ENCODE measurements at places on chromosomes 13 and 19.

DNA sequence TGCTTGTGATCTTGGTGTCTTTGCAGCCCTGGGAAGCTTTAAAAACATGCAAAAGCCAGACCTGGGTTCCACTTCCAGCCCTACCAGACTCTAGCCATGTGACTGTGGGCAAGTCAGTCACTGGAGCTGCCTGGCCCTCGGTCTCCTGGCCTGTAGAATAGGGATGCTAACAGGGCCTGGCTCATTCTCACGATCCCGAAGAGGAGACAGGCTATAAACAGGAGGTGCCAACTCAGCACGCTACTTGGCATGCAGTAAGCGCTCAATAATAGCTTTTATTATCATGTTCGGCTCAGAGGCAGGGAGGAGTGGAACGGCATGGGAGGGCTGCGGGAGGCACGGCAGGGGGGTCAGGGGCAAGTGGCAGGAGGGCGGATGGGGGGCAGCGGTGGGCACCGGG is 1.7 kb downstream of the CTXN1 start:
- DNase-seq: no peak

- DNase-seq: no peak
These were observed 7.8 kb downstream of the ANKLE1 start for GRCh38 chr19:17289489-17289888.

- no peak for DNase-seq
These were observed 978 bp downstream of the ERICH4 start for GRCh38 chr19:41443813-41444455.

- no peak for DNase-seq
These were observed 52.5 kb downstream of the FOXO1 start for GRCh38 chr13:40613914-40614313.

- no peak for DNase-seq
These were observed 4.9 kb downstream of the CCDC122 start for GRCh38 chr13:43874504-43875092.

- DNase-seq: no peak
These were observed 9.5 kb upstream of the ERVV-1 start for GRCh38 chr19:53004242-53004641.

DNA sequence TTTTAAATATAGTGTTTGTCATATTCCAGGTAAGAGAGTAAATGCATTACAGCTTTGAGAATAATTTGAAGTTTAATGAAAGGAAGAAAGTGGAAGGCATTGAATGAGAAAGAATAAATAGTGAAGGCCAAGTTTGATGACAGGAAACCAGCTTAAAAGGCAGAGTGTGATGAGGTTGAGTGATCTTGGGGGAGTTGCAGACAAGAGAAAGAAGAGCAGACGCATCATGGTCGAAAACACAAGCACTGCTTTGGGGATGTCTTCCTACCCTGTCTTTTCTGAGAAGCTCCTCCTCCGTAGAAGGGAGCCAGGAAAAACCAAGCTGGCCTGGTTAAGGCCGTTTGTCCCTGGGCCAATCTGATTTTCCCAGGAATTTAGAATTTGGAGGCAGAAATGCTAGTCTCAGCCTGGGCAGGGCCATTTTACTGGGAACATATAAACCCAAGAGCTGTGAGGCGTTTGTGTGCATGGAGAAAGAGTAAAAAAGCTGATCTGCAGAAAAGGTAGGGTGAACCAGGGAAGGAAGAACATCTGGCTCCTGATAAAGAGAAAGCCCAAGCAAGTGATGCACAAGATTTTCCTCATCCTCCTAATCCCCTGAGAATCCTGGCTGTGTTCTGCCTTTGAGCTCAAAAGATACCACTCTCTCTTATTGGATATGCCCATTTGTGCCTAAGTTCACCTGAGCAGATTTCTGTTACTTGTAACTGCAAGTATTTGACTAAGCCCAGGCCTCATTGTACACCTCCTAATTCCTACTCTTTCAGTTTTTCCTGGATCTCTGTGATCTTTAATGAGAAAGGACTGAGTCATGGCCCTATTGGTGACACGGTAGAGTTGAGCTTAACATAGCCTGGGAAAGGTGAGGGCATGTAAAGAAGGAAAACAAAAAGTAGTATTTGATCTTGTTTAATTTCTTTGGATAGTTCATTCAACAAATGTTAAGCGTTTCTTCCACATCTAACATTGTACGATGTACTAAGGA is 80.0 kb downstream of the WDFY2 start:
- no peak for DNase-seq

GRCh38 chr13:44711706-44712105 is 135.6 kb upstream of the TSC22D1 start:
- DNase-seq: no peak

DNA sequence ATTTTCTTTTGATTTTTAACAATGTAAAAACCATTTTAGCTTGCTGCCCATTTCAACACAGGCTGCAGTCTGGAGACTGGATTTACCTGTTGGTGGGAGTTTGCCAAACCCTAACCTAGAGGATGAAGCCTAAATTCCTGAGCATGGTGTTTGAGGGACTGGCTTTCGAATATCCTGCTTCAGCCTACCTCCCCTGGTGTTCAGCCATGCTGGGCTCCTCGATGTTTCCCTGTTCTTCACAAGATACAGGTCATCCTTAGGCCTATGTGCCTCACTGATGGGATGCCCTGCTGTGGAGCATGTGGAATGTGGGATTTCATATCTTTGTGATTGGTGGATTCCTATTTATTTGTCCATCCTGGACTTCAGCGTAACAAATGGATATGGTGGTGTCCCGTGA is 20.4 kb upstream of the ERCC5 start:
- DNase-seq: no peak

- no peak for DNase-seq
These were observed 361.6 kb downstream of the RBM26 start for GRCh38 chr13:79044415-79044814.

DNA sequence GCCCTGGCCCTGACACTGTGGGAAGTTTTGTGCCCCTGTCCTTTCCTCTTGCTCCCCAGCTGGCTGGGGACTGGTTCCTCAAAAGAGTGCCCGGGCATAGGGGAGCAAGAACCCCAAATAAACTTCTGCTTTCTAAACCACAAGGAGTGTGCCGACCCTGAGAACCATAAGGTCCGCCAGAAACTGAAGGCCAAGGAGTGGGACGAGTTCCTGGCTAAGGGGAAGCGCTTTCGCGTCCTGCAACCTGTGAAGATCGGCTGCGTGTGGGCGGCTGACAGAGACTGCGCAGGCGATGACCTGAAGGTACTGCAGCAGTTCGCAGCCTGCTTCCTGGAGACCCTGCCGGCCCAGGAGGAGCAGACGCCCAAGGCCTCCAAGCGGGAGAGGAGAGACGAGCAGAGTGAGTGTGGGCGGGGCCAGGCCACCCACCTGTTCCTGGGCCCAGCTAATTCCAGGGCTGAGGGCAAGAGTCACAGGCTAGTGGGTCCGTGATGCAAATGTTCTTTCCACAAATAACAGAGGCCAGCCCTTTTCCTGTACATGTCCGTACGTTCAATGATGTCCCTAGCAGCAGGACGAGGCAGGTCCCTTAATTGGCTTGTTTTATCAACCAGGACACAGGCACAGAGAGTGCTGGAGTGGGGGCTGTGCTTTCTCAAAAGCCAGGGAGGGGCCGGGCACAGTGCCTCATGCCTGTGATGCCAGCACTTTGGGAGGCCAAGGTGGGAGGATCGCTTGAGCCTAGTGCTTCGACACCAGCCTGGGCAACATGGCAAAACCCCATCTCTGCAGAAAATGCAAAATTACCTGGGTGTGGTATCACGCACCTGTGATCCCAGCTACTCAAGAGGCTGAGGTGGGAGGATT is 25.6 kb downstream of the UBXN6 start:
- no peak for DNase-seq

- DNase-seq: no peak
These were observed 345.6 kb downstream of the SPRY2 start for GRCh38 chr13:79995334-79995733.

DNA sequence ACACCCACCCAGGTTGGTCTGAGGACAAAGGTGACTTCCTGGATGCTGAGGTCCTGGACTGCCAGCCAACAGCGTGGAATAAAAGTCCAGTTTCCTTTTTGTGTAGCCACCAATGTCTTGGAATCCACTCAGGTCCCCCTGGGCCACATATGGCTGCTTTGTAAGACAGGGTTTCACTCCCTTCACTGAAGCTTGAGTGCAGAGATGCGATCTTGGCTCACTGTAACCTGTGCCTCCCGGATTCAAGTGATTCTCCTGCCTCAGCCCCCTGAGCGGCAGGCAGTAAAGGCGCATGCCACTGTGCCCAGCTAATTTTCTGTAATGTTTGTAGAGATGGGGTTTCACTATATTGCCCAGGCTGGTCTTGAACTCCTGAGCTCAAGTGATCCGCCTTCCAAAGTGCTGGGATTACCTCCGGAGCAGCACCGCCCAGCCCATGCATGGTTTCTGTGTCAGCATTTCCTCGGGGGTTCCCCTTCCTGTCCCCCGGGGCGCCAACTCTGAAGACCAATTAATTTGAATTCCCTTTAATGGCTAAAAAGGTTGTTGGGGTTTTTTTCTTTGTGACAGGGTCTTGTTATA is 17.5 kb downstream of the KANK2 start:
- DNase-seq: no peak

DNA sequence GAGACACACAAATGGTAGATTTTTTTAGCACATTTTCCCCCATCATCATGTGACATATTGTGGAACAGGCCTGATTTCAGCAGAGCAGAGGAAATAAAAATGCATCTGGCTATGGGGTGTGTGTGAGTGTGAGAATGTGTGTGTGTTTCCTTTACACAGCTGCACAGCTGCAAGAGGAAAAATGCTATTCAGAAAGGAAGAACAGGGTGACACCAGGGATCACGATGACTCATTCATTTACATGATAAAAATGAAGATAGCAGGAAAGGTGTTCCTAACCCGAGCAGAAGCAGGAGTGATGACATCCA is 469.5 kb upstream of the TSHZ3 start:
- DNase-seq: no peak

DNA sequence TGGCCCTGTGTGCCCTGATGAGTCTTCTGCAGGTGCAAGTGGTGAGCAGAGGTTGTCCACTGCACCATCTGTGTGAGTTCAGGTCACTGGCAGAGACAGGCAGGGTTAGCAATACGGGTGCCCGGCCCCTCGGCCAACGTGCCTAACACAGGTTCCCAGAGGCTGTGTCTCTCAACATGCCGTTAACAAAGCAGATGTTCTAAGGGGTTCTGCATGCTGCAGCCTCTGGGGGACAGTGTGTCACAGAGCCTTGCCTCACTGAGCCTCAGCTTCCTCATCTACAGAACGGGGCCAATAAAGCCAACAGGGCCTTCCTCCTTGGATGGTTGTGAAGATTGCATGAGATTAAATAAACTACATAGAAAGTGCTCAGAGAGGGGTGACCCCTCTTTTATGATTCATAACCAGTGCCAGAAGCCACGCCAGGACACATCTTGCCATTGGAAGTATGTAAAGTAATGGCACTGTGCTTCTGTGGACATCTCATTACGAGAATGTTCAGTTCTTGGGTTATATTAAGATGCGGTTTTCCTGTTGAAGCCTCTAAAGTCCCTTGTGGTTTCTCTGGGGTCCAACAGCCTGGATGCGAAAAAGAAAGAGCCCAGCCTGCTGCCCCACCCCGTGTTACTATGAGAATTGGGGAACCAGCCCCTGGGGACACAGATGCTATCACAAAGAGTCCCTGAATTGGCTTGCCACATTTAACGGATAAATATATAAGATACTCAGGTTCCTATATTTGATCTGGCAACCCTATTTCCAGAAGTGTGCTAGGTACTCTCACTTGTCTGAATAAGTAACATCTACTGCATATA is 11.2 kb upstream of the ARHGEF18 start:
- no peak for DNase-seq

DNA sequence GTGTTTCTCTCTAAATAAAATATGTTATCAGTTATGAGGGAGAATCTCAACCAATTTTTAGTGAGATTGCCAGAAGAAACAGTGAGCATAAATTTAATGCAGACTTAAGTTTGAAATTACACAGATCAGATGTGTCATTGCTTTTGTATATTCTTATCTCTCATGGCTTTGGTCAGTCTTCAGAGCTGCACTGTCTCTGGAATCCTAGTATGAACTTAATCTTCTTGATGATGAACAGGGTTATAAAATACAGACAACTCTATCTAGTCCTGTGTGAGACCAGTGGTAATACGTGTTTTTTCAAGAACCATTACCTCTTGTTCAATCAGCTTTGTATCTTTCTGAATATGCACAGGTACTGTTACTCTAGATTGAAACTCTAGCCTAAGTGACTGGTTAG is 528.0 kb downstream of the DACH1 start:
- no peak for DNase-seq

GRCh38 chr13:85995788-85996418 is 196.7 kb upstream of the SLITRK6 start:
- no peak for DNase-seq

- no peak for DNase-seq
These were observed 1049.8 kb downstream of the OLFM4 start for GRCh38 chr13:54078271-54078870.

DNA sequence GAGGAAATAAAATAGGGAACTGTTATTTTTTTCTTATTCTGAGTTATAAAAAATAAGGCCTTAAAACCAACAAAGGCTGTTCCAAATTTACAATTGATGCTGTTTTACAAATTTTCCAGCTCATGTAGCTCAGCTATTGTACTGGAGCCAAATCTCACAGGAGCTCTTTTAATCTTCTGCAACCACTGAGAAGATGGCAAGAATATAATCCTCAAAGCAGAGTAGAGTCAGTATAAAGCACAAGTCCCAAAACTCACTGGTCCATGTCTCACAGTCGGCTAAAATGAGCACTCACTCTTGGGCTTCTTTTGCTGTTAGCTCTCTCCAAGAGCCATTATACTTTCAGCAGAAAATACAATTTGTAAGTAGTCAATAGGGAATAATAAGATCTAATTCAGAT is 1074.4 kb upstream of the PRR20A start:
- DNase-seq: no peak

- DNase-seq: no peak
These were observed 117.9 kb downstream of the STOML3 start for GRCh38 chr13:38872693-38873092.

DNA sequence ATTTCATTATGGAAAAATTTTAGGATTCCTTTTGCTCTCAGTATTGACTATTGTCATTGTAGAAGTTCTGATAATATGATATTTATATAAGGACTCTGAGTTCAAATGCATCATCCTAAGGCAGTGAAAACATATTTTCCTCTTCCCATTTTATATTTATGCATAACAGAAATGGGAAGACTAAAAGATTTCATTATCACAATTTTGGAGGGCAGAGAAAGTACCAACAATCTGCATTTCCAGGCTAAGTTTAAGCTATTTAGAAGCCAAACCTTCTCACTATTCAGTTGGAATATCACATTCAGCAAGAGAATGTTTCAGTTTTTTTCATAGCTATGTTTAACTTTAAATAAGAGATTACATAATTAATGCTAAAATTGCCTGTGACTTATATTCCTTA is 558.5 kb upstream of the GPC6 start:
- DNase-seq: no peak

DNA sequence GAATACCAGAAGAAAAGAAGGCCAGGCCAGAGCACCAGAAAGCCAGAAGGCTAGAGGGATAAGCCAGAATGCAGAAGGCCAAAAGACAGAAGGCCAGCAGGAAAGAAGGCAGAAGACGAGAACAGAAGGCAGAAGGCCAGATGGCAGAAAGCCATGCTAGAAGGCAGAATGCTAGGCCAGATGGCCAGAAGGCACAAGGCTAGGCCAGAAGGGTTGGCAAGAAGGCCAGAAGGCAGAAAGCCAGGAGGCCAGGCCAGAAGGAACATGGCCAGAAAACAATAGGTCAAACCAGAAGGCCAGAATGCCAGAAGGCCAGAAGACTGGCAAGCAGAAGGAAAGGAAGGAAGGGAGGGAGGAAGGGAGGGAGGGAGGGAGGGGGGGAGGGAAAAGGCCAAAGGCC is 188.8 kb downstream of the TUBA3C start:
- DNase-seq: no peak

Measured in stimulated activated CD8-positive, alpha-beta memory T cell treated with anti-CD3 and anti-CD28 coated beads, Interleukin-7, amount 100 ng/mL, for 1 hour (primary cell).